ENCODE measurements at places on chromosomes 1 and 21.
A peak's percentile ranks its signal among the peaks of the same experiment; 100 is the strongest.

- DNase-seq: peak; percentile 95
Observed at GRCh38 chr1:156104065-156104810, 10.3 kb upstream of the LMNA start.

- no peak for DNase-seq
Observed at GRCh38 chr1:229478852-229479251, 29.3 kb downstream of the NUP133 start.

DNA sequence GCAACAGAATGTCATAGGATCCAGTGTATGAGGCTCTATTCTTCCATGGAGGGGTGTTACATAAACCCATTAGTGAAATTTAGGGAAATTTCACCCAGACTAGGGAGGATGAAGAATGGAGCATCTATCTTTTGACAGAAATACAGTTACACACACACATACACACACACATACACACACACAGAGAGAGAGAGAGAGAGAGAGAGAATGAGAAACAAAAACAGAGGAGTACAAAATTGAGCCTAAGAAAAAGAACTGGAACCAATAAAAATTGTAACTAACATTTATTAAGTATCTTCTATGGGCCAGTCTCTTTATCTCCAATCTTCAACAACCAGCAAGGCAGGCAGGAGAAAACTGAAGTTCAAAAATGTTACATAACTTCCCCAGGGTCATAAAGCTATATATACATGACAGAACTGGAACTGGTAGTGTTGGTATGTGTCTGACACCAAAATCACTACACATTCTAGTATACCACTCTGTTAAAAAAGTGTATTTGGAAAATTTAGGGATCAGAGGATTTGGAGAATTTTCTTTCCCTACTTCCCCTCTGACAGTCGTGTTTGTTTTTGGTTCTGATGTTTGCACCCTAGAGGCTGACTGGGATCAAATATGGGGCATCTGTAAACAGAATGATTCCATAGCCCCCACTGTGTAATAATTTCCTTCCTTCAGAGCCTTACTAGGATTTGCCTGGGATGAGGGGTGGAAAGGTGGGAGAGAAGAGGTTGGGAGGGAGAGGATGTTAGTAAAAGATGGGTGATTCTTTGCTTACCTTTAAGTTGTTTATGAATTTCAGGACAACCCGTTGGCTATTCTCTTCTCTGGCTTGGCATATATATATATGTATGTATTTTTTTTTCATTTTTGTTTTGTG, 1.0 kb upstream of the ZFYVE9 start:
- DNase-seq: peak; percentile 29

GRCh38 chr1:229410370-229410691, 23.6 kb downstream of the ACTA1 start:
- no peak for DNase-seq

GRCh38 chr21:28308516-28308915, 684.2 kb downstream of the LTN1 start:
- peak; percentile 68 for DNase-seq

DNA sequence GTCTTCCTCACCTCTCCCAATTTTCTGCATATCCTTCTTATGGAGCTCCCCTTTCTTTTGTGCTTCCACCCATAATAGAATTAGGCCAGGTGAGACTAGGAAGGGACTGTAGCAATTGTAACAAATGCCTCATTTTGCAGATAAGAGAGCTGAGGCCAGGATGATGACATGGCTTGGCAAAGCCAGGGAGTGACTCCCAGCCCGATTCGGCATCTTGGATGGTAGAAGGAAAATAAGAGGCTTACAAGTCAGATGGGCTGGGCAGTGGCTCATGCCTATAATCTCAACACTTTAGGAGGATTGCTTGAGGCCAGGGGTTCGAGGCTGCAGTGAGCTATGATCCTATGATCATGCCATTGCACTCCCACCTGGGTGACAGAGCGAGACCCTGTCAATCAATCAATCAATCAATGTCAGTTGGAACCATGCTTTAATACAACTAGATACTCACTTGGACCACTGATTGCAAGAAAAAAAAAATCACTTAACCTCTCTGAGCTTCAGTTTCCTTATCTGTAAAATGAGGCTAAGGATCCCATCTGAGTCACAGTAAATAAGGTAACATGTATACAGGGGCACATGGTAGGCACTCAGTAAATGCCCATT, 51.6 kb downstream of the PLEKHA6 start:
- DNase-seq: no peak

DNA sequence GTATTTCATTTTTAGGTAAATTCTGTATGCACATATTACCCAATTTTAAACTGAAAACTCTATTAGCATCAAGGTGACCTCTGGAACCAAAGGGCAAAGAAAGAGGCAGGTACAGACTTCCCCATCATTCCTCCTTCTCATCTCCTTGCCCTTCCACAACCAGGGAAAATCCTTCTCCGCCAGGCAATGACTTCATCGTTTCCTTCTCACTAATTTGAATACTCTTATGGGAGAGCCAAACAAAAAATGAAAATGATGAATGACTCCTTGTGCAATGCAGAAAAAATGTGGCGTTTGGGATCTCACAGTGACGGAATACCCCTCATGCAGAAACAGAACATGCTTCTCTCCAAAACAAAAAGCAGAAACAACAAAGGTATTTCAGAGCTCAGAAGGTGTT, 83.7 kb downstream of the HLCS start:
- no peak for DNase-seq

- DNase-seq: peak; percentile 66
Observed at GRCh38 chr1:175158170-175158591, 34.4 kb downstream of the KIAA0040 start.

- DNase-seq: peak; percentile 15
Observed at GRCh38 chr1:99849413-99849743, 783 bp upstream of the AGL start.

DNA sequence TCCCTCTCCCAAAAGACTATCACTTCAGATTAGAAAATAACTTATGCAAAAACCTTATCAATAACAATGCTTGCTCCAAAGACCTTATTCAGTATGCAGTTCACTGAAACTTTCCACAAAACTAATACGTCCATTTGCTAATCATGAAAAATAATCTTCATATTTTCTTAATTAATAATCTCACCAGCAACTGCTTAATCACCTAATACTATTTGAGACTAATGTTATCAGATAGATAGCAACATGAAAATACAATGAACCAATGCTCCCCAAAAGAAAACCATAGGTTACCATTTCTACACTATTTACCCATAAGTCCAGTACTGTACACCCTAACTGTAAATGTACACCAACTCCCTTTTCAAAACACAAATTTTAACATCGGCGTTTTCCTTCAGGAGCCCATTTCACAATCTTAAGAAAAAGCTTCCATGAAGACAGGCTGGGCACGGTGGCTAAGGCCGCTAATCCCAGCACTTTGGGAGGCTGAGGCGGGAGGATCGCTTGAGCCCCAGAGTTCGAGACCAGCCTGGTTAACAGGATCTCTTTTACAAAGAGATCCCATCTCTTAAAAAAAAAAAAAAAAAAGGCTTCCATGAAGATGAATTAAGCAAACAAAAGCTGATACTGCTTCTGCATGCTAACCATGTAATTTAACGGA, 1.7 kb downstream of the GNB1 start:
- DNase-seq: no peak

DNA sequence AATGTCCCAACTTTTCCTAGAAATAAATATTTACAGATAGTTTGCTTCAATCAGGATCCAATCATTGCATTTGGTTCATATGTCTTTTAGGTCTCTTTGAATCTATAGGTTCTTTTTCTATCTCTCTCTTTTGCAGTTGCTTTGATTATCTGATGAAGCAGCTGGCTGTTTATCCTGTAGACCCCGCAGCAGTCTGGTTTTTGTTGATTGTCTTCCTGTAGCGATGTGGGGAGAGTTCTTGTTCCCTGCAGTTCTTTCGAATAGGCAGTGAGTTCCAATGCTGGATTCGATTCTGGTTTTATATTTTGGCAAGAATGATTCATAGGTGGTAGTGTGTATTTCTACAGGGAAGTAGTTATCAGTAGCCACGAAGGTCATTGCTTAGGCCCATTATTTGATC, 7.4 kb upstream of the MIXL1 start:
- no peak for DNase-seq

DNA sequence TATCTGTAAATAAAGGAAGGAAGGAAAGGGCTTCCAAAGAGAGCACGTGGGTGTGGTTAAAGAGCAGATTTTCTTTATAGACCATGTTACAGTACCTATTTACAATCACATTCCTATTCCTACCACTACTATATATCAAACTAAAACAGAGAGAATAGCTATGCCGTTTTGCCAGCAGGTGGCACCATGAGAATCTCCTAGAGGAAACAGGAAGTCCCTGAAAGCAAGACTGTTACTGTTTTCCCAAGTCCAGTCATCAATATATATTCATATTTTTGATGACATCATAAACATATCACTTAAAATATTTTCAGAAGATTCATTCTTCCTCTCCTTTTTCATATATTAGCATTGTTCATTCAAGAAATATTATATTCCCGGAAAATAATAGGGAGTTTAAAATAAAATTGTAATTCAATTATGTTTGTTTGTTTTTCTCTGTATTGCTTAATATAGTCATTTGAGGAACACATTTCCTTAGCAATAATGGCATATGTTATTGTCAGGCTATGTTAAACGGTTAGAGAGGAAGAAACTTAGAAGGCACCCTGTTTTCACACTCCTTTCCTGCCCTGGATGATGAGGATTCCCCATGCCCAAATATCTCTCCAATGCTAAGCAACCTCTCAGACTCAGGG, 6.6 kb downstream of the CCDC190 start:
- peak; percentile 77 for DNase-seq

- DNase-seq: peak; percentile 93
Observed at GRCh38 chr21:42097860-42098454, 26.8 kb downstream of the UMODL1 start.

- DNase-seq: peak; percentile 27
Observed at GRCh38 chr1:28062806-28063205, 25.6 kb downstream of the EYA3 start.

GRCh38 chr1:44808938-44809917, 905 bp downstream of the BTBD19 start:
- DNase-seq: peak; percentile 46

GRCh38 chr21:42429856-42430255, 26.2 kb downstream of the UBASH3A start:
- no peak for DNase-seq

- DNase-seq: no peak
Observed at GRCh38 chr21:16865632-16866031, 647.2 kb upstream of the CXADR start.

- DNase-seq: no peak
Observed at GRCh38 chr1:211722277-211723175, 47.1 kb upstream of the NEK2 start.

GRCh38 chr1:156866249-156866909, 5.7 kb downstream of the NTRK1 start:
- DNase-seq: no peak

GRCh38 chr1:242745079-242745478, 220.6 kb upstream of the PLD5 start:
- DNase-seq: no peak

GRCh38 chr1:173302890-173303829, 96.0 kb upstream of the TNFSF4 start:
- no peak for DNase-seq

DNA sequence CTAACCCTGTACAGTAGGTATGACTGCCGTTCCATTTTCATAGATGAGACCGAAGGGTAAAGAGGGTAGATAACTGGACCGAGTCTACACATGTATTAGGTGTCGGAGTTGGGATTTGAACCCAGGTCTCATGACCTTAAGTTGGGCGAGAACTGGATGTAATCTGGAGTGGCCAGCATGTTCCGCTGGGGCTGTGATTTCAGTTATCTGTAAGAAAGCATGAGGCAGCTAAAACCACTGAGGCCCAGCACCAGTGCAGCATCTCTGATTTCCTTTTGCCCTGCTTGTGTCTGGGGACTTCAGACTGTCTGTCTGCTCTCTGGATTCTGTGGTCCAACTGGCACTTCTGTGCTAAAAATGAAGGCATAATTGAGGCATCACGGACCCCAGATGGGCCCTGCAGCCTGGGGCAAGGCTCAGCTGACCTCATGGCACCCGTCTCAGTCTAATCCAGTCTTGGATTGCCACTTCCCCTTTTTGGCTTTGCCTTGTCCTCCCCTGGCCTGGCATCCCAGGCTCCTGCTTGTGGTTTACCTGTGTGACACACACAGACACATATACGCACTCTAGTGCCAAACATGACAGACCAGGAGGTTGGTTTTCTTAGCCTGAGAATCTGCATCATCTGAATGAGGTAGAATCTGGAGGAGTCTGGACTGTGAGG, 180.2 kb downstream of the KIF26B start:
- DNase-seq: no peak

GRCh38 chr21:33861125-33861524, 54.5 kb downstream of the ATP5PO start:
- DNase-seq: no peak

GRCh38 chr1:201088901-201089525, 23.2 kb downstream of the CACNA1S start:
- peak; percentile 85 for DNase-seq

DNA sequence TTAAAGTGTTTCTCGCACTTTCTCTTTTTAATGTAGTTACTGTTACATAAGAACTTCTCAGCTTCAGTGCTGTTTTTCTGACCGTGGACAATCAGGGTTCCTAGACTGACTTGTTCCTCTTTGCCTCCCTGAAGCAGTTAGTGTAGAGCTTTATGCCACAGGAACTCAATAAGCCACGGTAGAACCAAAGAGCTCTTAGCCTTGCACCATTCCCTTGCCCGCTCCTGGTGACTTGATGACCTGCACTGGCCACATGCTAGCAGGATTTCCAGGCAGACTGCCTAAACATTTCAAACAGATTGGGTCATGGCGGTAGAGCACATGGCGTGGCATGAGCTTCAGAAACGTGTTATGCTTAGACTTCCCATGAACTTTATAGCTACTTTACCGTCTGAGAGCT, 18.8 kb upstream of the FASLG start:
- no peak for DNase-seq

DNA sequence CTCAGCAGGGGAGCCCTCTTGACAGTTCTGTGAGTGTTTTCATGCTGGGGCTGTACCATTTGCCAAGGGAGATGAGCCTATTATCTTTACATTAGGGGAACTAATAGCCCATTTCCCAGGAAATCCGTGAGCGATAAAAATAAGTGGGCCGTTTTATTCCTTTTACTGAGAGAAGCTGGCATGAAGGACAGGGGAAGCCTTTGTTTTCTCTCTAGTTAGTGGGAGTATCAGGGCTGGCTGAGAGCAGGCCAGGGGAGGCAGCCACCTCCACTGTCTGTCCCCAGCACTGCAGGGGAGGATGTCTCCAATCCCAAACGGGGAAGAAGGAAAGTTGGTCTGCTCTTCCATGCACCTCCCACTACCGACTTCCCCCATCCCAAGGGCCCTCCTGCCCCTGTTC, 2.5 kb downstream of the UBL4B start:
- no peak for DNase-seq

GRCh38 chr1:14924455-14925331, 228.9 kb upstream of the TMEM51 start:
- DNase-seq: no peak

- DNase-seq: peak; percentile 55
Observed at GRCh38 chr1:20440785-20441200, 45.2 kb downstream of the CAMK2N1 start.

DNA sequence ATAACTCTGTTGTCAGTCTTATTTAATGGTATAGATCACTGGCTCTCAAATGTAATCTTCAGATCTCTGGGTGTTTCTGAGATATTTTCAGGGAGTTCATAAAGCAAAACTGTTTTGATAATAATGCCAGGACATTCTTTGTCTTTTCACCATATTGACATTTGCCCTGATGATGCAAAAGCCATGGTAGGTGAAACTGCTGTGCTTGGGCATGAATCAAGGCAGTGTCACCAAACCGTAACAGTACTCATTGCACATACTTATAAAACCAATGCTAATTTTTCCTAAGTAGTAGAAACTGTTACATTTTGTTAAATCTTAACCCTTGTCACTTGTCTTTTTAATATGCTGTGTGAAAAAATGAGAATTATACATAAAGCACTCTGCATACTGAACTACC, 76.0 kb downstream of the RPS6KC1 start:
- peak; percentile 59 for DNase-seq

GRCh38 chr1:154536570-154536969, 21.9 kb downstream of the UBE2Q1 start:
- DNase-seq: no peak

Data from bronchial epithelial cell (primary cell).